NCI-H2029 treated with DMSO at 0.1 percent for 48 hours (cell line): ENCODE measurements at places on chromosomes 5 and 9.

DNA sequence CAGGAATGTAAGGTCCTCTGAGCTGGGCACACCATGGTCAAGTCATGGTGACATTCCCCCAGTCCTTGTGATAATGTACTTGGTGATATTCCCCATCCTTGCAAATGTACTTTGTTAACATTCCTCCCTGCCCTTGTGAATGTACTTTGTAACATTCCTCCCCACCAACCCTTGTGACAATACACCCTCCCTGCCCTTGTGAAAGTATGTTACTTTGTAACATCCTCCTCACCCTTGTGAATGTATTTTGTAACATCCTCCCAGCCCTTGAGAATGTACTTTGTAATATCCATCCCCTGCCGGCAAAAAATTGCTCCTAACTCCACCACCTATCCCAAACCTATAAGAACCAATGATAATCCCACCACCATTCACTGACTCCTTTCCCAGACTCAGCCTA lies 53.3 kb downstream of the RAPGEF6 start:
- DNase-seq = no peak

DNA sequence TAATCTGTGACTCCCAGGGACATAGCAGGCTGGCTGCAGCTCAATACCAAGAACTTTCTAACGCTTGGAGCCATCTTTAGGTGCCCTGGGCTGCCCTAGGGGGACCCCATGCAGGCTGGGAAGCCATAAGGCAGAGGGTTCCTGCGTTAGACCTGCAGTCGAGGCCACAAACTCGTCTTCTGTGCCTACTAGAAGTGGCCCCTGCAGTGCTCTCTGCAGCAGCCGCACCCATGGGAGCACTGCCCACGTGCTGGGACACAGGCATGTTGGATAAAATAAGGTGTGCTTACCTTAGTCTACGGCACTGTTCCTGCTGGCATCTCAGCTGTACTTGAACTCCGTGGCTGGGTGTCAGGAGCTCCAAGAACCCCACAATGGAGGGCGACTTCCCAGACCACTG lies 9.4 kb downstream of the TOR1B start:
- no peak for DNase-seq

DNA sequence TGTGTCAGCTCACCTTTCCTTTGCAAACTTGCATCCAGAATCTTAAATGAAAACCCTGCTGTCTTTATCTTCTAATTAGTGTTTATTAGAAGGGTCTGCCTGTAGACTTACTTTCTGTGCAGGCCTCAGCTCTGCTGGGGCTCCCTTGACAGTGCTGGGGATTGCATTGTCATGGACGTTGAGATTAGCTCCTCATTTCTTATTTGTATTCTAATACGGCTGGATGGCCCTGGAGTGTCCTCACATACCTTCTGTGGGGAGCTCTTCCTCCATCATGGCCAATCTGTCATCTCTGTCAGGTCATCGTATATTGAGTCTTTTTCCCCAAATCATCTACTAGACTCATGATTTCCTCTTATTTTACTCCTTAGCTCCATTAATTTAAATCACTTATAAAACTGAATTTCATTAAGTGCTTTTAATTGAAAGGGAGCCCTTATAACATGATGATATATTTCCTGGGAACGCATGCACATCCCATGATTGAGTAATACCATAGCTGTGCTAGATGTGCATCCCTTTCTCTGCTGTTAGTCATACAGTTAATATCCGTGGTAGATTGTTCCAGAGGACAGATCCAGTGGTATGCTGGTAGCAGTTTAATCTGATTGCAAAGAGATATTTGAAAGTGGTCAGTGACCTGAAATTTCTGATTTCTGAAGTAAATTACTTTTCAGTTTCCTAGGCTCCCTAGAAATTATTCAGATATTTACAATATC lies 61.6 kb downstream of the ICE1 start:
- no peak for DNase-seq

GRCh38 chr9:86483496-86483895 lies 129.3 kb upstream of the TUT7 start:
- no peak for DNase-seq

- DNase-seq = no peak
These were observed 335.3 kb downstream of the MLLT3 start for GRCh38 chr9:20286969-20287368.

- DNase-seq = no peak
These were observed 32.6 kb downstream of the SPATA31D1 start for GRCh38 chr9:82021198-82021597.

- DNase-seq = no peak
These were observed 1037.3 kb upstream of the CDH6 start for GRCh38 chr5:30156156-30156555.

DNA sequence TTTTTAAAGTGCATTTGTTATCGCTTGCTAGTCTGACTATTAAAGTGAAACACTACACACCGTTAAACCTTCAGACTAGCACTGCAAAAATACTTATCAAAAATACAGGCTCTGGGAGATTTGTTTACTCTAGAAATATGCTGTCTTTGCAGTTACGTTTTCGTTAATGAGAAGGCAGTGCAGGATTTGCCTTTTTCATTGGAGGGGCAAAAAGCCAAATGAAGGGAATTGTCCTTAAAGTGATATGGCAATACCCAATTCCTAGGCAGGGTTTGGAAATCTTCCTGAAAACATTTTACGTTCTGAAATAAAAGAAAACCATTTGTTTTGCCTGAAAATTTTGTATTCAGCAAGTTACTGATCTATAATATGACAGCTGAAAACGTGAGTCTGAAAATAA lies 1800.2 kb downstream of the MAT2B start:
- DNase-seq = no peak

GRCh38 chr5:72790186-72790585 lies 26.3 kb upstream of the TNPO1 start:
- no peak for DNase-seq

- DNase-seq = no peak
These were observed 64.2 kb upstream of the OLFM1 start for GRCh38 chr9:135023088-135023785.

DNA sequence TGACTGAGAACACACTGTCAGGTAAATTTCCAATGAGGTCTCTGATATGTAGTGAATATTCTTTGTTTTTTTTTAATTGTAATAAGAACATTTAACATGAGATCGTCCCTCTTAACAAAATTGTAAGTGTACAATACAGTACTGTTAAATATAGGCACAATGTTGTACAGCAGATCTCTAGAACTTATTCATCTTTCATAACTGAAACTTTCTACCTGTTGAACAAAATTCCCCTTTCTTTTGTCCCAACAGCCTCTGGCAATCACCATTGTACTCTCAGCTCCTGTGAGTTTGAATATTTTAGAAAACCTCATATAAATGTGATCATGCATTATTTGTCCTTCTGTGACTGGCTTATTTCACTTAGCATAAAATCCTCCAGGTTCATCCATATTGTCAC lies 10.6 kb upstream of the PRLR start:
- DNase-seq = no peak

- no peak for DNase-seq
These were observed 276.2 kb upstream of the TNC start for GRCh38 chr9:115393976-115394775.

- DNase-seq = no peak
These were observed 78.3 kb upstream of the HCN1 start for GRCh38 chr5:45774528-45774927.
